ENCODE measurements at places on chromosomes 11 and 22. TPM values are rescaled to one million over a fixed set of nuclear protein-coding genes. Genes with fewer than 3 reads are reported as not detected.

DNA sequence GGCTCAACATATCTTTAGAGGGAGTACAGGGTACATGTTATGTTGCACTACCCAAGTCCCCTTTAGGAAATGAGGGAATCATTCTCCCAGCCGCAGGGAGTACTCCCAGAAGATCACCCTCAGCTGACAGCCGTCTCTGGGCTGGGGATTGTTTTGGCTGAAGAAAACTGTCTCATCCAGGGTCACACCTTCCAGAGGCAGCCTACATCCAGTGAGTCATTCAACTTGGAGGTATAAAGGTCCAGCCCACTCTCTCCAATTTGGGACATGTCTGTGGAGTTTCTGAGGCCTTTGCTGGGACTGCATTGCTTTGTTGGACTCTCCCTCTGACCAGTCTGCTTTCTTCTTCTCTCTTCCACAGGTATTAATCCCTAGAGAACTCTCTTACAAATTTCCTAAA lies 42.1 kb downstream of the RASSF10 start:
- no peak for DNase-seq

DNA sequence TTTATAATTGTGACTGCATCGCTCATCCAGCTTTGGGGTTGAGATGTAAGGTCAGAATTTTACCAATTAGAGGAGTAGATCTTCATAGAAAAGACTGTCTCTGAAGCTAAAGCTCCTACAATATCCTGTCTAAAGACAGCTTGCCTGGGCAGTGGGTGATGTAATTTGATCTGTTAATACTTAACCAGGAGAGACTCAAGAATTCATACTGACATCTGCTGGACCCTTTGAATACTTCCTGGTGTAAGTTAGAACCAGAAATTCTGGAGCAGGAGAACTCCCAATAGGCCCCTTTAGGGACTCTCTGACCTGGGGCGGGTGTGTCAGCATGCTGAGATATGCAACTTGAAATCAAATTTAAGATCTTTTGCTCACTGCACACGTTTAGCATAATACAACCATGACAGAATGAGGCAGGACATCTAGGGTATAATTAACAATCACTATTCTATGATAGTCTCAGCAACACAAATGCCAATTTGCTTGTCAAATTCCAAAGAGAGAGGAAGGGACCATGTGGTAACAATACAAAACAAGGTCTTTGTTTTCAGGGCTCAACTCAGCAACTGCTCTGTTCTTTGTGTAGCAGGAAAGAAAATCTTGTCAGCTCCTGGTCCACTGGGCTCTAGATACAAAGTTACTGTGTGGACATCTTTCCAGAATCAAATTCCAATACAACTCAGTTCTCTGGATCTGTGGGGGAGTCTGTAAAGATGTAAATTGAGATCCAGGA lies 143.9 kb downstream of the INSC start:
- no peak for DNase-seq

The PANX2 gene
- total RNA-seq, result 0.13 TPM

The DEFB131B gene
- total RNA-seq, result not detected

DNA sequence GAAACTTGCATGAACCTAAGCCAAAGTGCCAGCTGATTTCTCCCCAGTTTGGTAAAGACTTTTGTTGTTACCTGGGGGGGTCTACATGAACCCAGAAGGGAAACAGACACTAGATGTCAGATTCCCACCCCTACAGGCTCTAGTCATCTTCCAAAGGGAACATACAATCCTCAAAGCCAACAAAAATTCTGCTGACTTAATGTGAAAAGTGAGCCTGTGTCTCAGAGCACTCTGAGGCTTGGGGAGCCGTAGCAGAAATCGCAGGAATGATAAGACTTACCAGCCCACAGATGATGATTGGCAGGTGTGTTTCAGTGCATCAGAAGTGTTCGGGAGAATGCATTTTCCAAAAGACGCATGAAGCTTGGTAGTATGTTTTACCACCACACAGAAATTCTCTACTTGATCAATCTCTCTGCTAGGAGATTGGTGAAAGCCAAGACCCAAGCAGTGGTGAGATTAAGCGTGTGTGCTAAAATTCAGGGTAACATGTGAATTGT lies 187.1 kb downstream of the DBX1 start:
- no peak for DNase-seq

- no peak for DNase-seq
Measured at GRCh38 chr11:733072-733471, 14.2 kb upstream of the TALDO1 start.

- DNase-seq, result peak; percentile 63
Measured at GRCh38 chr11:61787928-61788491, 4.4 kb downstream of the TMEM258 start.
